Erythroblast (primary cell): ENCODE measurements at places on chromosomes 13 and 19.

DNA sequence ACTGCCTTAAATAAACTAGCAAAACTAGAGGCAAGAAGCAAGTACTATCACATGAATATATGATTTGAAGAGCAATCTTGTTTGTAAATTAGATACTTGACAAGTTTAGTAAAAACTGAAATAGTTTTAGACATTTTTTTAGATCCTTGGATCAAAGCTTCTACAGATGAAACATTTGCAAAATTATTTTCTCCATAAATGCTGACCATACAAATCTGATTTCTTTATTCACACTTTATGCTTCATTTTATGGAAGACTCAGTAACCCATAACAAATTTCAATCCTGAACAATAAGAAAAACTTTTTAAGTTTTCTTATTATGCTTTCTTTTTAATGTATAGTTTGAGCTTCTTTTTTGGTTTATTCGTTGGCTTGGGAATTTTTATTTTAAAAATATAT lies 750.2 kb upstream of the SLITRK5 start:
- DNase-seq, result no peak

DNA sequence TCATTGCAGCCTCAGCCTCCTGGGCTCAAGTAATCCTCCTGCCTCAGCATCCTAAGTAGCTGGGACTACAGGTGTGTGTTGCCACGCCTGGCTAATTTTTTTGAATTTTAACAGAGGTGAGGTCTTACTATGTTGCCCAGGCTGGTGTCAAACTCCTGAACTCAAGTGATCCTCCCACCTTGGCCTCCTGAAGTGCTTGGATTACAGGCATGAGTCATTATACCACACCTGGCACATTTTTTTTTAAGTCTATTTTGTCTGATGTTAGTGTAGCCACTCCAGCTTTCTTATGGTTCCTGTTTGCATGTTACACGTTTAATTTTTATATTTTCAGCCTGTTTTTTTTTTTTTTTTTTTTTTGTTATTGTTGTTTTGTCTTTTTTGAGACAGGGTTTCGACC lies 24.8 kb downstream of the KDM4B start:
- no peak for DNase-seq

GRCh38 chr13:105702441-105702840 lies 833.0 kb downstream of the EFNB2 start:
- no peak for DNase-seq

- DNase-seq, result no peak
Observed at GRCh38 chr13:38564256-38565150, 122.4 kb upstream of the FREM2 start.

GRCh38 chr19:40335101-40335500 lies 13.1 kb downstream of the C19orf47 start:
- no peak for DNase-seq

DNA sequence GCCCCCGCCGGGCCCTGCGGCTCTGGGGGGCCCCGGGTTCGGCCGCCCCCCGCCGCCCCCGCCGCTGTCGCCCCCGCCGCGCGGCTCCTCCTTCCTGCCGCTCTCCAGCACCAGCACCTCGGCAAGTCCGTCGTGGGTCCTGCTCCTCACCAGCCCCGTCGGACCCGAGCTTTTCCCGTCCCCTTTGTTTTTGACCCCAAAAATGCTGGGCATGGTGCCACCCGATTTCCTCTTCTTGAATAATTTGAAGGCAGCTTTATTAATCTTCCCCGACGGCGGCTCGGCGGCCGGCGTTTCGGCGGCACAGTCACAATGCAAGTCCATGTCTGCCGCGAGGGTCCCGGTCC lies 945 bp downstream of the AMER2 start:
- no peak for DNase-seq

GRCh38 chr19:46678110-46678732 lies 17.2 kb upstream of the DACT3 start:
- DNase-seq, result peak; percentile 63

- DNase-seq, result no peak
Observed at GRCh38 chr19:48458016-48458415, 2.6 kb downstream of the KCNJ14 start.

DNA sequence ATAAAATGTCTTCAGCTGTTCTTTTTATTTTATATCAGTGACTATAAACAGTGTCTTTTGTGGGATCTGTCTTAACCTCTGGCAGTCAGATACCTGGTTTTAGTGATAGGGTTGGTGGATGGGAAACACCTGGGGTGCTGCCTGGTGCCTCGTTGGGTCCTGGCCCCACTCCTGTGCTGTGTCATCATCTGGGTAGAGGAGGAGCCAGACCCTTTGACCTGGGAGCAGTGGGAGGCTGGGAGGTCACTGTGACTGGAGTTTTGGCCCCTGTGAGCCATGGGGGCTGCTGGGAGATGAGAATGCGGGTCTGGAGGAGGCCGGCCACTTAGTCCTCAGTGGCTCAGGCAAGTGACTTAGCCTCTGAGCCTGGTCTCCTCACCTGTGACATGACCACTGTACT lies 29.4 kb downstream of the TDRD12 start:
- no peak for DNase-seq

DNA sequence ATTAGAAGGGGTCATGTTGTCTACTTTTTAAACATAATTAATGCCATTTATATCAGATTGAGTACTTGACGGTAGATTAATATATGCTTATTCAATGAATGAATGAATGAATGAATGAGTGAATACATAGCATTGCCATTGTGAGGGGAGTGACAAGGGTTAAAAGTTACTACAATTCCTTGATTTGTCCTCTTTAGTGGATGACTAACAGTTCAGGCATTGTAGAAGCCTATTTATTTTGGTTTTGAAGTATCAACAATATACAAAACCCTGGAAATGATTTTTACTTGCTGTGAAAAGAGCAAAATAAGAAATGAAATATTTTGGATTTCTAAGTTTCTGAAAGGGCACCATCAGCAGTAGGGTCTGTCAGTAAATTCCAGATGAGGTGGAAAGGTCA lies 122.7 kb downstream of the CYSLTR2 start:
- no peak for DNase-seq

DNA sequence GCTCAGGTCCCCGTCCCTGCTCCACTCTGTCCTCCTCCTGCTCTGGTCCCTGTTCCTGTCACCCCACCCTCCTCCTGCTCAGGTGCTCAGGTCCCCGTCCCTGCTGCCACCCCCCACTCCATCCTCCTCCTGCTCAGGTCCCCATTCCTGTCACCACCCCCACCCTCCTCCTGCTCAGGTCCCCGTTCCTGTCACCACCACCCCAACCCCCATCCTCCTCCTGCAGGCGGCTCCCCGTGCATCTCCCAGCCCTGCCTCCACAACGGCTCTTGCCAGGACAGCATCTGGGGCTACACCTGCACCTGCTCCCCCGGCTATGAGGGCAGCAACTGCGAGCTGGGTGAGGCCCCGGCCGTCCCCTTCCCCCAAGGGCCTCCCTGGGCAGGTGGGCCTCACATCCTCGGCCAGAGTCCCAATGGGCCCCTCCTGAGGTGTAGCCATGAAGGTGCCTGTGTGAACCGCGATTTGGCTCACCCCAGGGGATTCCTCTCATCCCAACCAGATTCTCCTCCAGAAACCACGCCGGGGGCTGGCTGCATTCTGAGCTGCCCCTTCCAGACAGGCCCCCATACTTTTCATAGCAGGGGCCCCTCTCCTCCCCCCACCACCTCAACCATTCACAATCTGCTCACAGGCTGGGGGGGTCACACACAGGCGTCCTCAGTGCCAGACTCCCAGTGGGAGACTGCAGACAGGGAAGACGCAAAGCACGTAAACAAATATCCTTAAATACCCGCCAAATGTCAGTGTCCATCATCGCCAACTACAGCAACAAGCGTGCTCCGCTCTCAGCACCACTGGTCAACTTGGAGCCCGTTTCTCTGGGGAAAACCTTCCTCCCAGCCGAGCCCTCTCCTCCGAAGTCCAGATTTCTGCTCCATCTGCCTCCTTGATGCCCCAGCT lies 4.6 kb downstream of the PROZ start:
- no peak for DNase-seq

GRCh38 chr13:57045826-57046546 lies 94.7 kb upstream of the PRR20A start:
- DNase-seq, result no peak

- DNase-seq, result no peak
Observed at GRCh38 chr13:43761616-43762315, 25.0 kb downstream of the ENOX1 start.

- no peak for DNase-seq
Observed at GRCh38 chr13:106230450-106230849, 305.0 kb downstream of the EFNB2 start.

- DNase-seq, result peak; percentile 12
Observed at GRCh38 chr13:59356607-59357006, 807.1 kb downstream of the DIAPH3 start.

- DNase-seq, result no peak
Observed at GRCh38 chr13:99389520-99390304, 82.5 kb upstream of the GPR183 start.

- no peak for DNase-seq
Observed at GRCh38 chr13:52446265-52446664, 4.2 kb downstream of the VPS36 start.

- no peak for DNase-seq
Observed at GRCh38 chr19:14407605-14408484, 11.3 kb downstream of the DDX39A start.

- no peak for DNase-seq
Observed at GRCh38 chr19:11447347-11448262, 12.2 kb downstream of the PRKCSH start.

- no peak for DNase-seq
Observed at GRCh38 chr13:45353895-45354294, 12.9 kb upstream of the TPT1 start.

- no peak for DNase-seq
Observed at GRCh38 chr13:91745967-91746366, 347.5 kb downstream of the GPC5 start.

- DNase-seq, result no peak
Observed at GRCh38 chr19:9644472-9644871, 23.4 kb upstream of the ZNF561 start.

- DNase-seq, result no peak
Observed at GRCh38 chr19:10279737-10280442, 6.9 kb upstream of the ICAM4 start.

DNA sequence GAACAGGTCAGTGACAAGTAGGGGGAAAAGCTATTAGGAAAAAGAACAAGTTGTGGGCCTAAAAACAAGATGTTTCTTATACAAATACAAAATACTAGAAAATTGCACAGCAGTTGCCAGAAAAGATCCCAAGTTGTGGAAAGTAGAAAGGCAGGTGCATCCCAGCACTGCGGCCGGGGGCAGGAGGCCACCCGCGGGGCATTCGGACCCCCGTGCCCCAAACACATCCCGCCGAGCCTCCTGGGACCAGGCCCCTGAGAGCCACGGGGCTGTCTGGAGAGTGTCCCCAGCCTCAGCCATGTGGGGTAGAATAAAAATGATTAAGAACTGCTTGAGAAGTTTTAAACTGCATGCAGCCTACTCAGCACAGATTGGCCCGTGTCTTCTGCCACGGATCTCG lies 11.4 kb downstream of the RASA3 start:
- DNase-seq, result no peak

DNA sequence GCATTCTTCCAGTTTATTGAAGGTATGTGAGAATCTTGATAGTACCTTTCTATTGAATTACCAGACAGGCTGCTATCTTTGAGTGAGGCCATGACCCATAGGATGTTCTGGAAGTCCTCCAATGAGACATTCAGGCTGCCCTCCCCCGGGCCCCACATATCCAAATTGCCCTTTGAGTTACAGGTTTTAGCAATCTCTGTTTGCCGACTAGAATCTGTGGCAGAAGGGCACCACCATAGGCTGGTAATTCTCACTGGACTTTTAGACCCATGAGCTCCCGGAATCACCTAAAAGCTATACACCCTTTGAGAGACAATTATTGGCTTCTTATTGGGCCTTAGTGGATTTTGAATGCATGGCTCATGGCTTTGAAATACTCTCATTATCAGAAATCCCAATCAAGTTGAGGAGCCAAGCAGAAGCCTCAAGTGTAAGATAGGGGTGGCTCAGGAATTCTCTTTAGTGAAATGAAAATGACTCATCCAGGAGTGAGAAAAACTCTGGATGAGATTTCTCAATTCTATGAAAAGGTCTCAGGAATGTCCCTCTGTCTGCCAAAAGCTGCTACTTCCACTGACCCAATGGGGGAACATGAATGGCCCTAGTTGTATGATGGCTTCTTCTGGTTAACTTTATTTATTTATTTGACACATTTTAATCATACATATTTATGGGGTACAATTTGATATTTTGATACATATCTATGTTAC lies 172.1 kb upstream of the CSNK1A1L start:
- no peak for DNase-seq

DNA sequence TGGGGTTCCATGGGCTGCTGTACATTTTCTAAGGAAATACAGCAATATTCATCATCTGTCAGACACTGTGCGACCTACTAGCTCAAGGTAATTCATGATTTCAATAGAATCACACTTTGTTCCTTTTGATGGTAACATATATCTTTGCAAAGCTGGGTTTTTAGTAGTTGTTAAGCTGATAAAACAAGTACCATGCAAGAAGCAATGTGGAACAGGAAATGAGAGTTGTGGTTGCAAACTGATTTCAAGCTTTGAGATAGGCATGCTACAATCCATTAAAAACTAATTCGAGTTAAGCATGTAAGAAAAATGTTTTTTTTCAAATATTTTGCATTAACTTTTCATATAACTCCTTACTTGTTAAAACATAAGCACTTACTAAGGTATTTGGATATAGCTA lies 6.8 kb upstream of the MBNL2 start:
- no peak for DNase-seq

DNA sequence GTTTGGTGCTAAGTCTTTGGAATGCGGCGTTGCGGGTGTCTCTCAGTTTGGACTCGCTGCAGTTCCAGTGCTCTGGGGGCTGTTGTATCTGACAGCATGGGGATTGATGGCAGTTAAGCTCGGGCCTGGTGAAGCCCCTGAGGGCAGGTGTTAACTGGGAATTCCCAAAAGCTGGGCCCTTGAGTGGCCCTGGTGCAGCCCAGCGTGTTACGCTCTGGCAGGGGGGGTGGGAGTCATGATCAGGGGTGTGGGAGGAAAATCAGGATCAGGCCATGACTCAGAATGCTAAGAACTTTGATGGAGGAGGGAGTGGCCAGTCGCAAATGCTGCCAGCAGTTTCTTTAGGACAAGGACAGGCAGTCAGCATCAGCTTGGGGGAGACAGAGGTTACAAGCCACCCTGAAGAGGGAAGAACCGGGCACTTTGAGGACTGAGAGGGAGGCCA lies 19.6 kb downstream of the AP2A1 start:
- DNase-seq, result no peak

DNA sequence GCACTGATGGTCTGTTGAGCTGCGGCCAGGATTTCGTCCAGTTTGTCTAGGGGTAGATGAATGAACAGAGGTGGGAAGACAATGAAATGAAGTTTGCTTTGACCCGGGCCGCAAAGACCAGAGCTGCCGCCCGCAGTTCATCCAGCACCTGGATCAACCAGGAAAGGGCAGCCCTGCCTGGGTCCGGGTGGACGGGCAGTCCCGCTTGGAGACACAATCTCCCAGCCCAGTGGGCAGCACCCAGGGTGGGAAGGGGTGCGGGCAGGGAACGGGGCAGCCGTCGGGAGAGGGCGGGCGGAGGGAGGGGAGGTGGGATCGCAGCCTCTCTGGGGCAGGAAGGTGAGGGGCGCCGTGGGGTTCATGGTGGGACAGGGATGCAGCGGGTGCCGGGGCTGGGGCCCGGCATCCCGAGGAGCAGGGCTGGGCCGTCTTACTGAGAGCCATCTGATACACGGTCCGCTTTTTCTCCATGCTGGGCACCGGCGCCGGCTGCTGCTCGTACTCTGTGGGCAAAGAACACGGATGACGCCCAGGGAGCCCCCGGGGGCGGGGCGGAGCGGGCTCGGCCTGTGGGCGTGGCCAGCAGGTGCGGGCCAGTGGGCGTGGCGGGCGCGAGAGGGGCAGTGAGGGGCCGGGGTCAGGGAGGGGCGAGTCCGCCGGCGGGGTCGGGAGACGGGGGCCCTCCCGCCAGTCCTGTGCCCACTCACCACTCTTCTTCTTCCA lies 33.1 kb downstream of the SHANK1 start:
- DNase-seq, result no peak

GRCh38 chr19:39939556-39939955 lies 5.1 kb upstream of the FCGBP start:
- no peak for DNase-seq
